ENCODE measurements at places on chromosomes 11 and 22.

GRCh38 chr11:32478277-32478731 is 43.0 kb upstream of the WT1 start:
- DNase-seq: no peak

- peak; percentile 80 for DNase-seq
Measured at GRCh38 chr11:105100206-105100605, 39.4 kb downstream of the CARD18 start.

- no peak for DNase-seq
Measured at GRCh38 chr22:32584650-32585049, 110.0 kb downstream of the FBXO7 start.

DNA sequence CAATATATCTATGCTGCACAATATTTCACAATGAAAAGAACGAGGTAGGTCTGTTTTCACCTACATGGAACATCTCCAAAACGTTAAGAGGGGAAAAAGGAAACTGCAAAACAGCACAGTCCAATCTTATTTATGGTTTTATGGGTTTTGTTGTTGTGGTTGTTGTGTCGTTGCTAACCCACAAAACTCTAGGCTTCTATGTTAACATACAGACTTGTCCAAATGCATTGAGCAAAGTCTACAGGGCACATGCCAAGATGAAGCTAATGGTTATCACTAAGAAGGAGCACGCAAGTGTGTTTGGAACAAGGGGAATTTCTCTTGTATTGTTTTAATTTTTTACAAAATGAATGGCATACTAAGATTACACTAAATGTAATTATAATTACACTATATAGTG is 48.6 kb downstream of the AHNAK start:
- DNase-seq: no peak

DNA sequence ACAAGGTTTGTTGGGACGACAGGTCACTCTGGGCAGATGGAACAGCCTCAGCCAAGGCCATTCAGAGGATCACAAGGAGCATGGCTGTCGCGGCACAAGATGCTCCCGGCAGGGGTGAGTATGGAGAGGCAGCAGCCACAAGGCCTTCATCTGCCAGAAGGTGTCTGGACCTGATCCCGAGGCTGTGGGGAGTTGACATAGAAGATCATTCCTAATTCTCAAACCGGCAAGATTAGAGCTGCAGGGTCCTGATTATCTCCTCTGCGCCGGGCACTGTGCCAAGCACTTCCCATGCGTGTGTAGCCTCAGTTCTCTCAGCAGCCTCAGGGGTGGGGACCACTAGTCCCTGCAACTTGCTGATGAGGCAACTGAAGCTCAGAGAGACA is 32.3 kb upstream of the RFPL3 start:
- no peak for DNase-seq

DNA sequence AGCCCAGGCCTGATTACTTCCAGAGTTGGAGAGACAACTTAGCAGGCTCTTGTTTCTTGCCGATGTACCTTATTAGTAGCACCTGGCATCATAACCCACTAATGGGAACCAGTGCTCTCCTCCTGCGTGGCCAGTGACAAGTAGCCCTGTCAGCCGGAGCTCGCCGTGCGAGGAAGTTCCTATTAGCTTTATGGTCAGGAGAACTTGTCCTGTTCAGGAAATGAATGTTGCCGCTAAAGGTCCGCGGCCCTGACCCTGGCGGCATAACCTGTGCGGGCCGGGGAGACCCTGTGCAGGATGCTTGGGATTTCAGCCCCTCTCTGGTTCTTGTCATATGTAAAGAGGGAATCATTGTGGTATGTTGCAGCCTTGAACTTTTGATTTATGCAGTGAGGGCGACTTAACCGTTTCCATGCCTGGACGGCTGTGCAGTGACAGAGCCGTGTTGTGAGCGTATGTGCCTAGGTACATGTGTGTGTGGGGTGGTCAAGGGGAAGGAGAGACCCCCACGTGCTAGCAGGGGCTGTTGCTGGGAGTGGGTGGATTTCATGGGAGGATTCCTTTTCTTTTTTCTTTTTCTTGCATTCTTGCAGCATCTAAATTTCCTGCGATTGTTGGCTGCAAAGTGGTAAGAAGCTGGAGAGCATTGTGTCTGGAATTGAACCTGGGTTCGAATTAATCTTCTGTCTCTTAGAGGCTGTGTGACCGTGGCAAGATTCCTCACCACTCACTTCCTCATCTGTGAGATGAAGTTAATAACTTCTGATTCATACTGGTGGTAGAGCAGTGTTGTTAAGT is 15.2 kb downstream of the ZBTB16 start:
- peak; percentile 20 for DNase-seq

- no peak for DNase-seq
Measured at GRCh38 chr22:42091455-42091782, 847 bp upstream of the NDUFA6 start.

DNA sequence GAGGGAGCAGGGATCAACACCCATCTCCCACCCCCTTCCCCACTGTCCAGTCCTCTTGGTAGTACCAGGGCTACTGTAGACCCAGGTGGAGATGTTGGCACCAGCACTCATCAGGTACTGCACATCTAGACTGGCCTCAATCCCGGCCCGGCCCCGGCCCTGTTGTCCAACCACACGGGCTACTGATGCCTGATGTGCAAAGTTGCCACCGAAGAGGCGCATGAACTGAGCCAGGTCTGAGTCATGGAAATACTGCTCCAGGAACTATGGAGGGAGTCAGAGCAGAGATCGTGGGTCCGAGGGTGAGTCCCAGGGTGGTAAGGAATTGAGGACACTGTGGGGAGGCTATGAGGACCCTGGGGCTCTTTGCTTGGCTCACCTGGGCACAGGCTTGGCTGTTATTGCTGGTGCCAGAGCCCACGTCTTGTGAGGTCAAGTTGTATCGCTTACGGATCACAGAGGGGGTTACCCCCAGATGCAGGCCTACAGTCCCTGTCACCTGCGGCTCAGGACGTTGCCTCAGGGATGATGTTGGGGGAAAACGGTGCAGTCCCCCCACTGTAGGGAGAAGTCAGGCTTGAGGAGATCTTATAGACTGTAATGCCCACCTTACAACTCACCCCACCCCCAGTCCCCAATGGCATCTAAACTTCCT is 2.5 kb downstream of the TPP1 start:
- no peak for DNase-seq

DNA sequence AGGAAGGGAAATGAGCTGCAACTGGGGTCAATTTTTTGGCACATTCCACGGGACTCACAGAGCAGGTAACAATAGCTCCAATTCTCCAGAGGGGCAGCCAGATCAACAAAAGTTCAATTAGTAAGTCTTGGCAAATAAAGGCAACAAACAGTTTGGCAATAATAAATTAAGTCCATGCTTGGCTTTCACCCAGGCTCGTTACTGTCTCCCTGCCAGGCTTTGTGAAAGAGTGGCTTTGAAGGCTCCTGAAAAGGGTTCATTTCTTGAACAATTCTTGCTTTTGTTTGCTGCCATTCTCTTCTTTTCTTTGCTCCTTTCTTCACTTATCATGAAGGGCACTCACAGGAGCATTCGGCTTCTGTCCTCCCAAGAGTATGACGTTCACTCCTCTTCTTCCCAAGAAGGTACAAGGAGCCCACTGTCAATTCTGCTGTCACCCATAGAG is 123.3 kb downstream of the APIP start:
- DNase-seq: no peak

DNA sequence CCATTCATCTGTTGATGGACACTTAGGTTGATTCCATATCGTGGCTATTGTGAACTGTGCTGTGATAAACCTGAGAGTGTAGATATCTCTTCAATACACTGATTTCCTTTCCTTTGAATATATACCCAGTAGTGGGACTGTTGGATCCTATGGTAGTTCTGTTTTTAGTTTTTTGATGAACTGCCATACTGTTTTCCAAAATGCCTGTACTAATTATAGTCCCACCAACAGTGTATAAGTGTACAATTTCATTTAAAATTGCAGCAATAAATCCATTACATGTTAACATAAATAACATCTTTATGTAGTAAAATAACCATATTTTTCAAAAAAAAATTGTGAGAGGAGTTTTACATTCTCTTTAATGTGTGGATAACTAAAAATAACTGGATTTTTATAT is 65.0 kb upstream of the SYT9 start:
- DNase-seq: no peak

- DNase-seq: no peak
Measured at GRCh38 chr11:36264011-36264972, 24.9 kb downstream of the COMMD9 start.

DNA sequence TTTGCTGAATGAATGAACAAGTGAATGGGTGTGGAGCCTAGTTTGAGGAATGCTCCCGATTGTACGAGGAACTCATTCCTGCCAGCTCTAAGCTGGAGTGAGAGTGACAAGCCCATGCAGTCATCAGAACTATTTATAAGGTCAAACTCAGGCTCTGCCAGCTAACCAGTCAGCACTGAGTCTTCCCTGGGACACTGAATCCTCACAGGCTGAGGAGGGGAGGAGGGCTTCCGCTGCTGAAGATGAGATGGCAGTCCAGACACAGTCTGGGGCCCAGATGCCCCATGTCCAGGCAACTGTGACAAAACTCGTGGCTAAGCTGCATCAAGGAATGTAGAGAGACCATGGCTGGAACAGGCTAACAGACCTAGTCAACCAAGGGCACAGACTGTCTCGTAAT is 4.0 kb downstream of the LRP4 start:
- no peak for DNase-seq

GRCh38 chr22:46854125-46854870 is 91.8 kb downstream of the TBC1D22A start:
- peak; percentile 98 for DNase-seq

GRCh38 chr11:18757811-18758210 is 31.8 kb upstream of the IGSF22 start:
- DNase-seq: no peak

DNA sequence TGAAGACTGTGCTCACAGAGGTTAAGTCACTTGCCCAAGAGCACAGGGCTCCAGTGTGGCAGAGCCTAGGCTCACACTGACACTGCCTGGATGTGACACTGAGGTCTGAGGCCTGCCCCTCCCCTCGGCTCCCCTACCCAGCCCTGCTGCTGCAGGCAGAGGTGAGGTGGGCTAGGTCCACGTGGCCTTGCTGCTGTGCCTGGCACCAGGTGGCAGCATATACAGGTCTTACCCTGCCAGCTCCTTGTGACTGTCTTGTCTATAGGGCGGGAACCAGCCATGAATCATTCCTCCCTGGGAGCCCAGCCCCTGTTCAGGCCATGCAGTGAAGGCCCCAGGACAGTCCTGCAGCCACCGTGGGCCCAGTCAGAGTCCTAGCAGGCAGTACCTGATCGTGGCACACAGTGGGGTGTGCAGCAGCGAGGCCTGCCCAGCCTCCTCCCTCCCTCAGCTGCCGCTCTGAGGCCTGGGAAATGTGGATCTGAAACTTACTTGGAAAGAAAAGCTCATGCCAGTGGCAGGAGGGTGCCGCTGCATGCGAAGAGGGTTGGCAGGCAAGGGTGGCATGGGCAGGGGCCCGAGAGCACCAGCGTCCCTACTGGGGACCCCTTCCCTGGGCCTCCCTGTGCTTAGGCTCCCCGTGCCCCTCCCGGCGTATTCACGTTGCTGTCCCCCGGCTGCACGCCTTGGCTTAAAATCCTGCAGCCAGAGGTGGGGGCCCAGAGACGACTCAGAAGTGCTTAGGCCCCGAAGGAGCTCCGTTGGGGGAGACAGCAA is 1.2 kb upstream of the CERK start:
- DNase-seq: peak; percentile 61

- DNase-seq: no peak
Measured at GRCh38 chr22:46107089-46107664, 43.1 kb upstream of the PPARA start.

GRCh38 chr22:48207919-48208535 is 1445.6 kb downstream of the TBC1D22A start:
- no peak for DNase-seq

DNA sequence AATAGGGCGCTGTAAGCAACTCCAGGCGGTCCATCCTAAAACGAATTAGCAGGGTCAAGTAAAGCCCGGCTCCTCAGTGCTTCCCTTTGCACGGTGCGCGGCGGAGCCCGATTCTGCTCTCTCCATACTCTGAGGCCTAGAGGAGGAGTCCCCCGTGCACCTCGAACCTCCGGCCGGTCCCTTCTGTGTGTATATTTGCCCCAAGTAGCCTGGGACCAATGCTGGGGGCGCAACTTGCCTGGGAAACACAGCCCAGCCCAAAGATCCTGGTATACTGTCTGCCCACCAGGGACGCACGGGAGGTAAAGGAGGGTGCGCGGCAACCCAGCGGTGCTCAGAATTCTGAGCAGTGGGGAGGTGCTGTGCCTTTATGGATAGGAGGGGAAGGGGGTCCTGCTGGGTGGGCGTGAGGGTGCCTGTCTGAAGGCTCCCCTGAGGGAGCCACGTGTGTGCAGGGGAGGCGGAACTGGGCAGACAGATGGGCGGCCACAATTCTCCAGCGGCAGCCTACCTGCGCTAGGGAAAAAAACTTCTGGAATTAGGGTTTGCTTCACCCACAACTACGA is 4.8 kb upstream of the TBX1 start:
- no peak for DNase-seq

DNA sequence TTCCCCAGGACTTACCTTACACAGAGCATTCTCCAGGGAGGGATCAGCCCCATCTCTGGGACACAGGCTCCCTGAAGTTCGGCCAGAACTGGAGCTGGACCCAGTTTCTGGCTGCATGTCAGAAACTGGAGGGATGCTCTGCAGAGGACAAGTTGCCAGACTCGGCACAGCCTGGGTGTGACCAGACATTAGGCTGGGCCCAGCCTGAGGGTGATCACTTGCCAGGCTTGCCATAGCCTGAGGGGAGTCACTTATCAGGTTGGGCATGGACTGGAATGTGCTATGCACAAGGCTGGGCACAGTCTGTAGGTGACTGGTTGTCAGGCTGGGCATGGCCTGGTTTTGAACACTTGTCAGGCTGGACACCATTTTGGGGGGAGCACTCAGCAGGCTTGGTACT is 30.7 kb upstream of the STK33 start:
- DNase-seq: no peak

- DNase-seq: no peak
Measured at GRCh38 chr11:118690553-118691304, 11.3 kb upstream of the TREH start.

- DNase-seq: peak; percentile 73
Measured at GRCh38 chr22:33853200-33854097, 66.8 kb downstream of the LARGE1 start.

DNA sequence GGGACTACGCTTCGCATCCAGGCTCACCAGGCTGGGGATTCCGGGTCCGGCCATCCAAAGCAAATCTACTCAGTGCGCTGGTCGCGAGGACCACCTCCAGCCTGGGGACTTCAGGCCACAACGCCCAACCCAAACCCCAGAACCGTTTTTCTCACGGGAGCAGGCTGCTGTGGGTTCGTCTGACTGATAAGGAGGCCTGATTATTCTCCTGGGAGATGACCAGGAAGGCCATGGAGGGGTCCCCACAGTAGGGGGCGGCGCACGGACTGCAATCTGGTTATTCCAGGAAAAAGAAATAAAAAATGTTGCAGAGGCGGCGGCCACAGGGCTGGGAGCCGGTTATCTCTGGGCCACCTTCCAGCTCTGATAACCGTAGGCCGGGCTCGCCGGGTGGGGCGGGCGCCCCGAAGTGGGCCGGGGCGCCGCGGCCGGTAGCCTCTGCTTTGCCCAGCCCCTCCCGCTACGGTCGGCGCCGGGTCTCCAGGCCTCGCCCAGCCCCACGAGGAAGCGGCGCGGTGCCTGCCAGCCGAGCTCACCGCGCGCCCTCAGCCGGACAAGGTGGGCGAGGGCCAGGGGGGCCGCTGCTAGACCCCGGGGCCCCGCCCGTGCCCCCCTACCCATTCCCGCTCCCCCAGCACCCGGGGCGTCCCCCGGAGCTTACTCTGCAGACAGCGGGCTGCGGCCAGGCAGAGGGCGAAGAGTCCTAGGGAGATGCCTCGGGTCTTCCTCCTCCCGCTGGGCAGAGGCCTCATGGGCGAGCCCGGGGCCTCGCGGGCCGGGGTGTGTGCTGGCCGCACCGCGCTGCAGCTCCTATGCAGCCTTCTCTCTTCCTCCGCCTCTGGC is 446 bp downstream of the VSTM5 start:
- DNase-seq: no peak
